ENCODE measurements at places on chromosomes 6 and 20. TPM values are rescaled to one million over a fixed set of nuclear protein-coding genes. Genes with fewer than 3 reads are reported as not detected.

CST5 gene
- total RNA-seq = not detected

FERMT1 gene
- 7.3 TPM for total RNA-seq

PHACTR2 gene
- 56.9 TPM for total RNA-seq

C20orf144 gene
- 0.14 TPM for total RNA-seq

Measured in placental pericyte (primary cell).